Hepatocyte (in vitro differentiated cells): ENCODE measurements at places on chromosomes 2 and 18.
A peak's percentile ranks its signal among the peaks of the same experiment; 100 is the strongest.

- DNase-seq, result peak; percentile 60
These were observed 10.5 kb downstream of the COL3A1 start for GRCh38 chr2:188984680-188985079.

DNA sequence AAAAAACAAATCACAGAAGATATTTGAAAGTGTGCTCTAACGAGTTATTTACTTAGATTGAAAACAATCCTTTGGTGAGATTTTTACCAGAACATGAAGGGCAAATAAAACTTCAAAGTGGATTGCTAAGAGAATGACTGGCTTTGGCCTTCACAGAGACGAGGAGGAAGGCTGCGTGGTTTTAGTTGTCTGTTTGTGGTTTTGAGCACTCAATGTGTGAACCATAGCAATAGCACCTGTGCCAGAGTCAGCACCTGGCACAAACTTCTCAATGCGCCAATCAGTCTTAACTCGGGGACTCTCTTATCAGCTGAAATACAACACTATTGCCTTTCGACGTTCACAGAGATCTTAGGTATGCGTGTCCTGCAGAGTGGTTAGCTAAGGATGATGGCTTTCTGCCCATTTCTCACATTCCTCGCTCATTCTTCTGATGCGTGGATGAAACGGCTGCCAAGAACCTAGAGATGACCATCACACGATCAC lies 70.0 kb downstream of the MBP start:
- no peak for DNase-seq

DNA sequence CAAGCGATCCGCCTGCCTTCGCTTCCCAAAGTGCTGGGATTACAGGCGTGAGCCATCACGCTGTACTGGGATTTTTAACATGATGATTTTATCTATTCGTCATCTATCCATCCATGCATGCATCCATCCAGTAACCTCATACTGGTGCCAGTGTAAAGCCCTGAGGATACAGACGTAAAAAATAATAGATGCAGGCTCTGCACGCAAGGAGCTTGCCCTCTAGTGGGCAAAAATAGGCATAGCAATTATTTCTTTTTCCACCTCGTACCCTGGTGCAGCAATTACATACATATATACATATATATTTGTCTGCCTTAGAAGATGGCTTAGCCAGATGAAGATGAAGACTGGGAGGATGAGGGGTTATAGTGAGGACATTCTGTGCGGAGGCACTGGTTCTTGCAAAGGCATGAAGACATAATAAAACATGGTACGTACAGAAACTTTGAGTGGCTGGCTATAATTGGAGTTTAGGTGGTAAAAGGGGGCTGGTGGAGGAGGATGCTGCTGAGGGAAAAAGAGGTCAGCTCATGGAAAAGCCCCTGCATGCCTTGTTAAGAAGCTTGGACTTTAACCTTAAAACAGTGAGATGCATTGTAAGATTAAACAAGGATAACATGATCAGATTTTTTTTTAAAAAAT lies 19.6 kb upstream of the RPIA start:
- DNase-seq, result peak; percentile 58

DNA sequence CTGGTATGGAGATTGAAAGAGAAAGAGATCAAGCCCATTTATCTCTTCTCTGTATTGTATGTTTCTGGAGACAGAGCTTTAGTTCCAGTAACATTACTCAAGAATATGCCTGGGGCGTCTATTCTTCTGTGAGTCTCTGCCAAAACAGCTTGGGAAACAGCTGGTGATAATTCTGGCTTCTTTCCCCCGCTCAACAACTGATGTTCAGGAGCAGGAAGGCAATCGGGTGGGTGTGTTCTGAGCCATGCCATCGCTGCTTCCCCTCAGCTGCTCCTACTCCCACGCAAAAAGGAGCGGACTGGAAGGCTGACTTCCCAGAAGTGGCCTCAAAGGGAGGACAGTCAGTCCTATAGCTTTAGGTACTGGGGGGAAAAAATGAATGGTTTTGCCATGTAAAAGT lies 695.1 kb downstream of the PLCL1 start:
- DNase-seq, result peak; percentile 9

- no peak for DNase-seq
These were observed 17.3 kb downstream of the SMCHD1 start for GRCh38 chr18:2672872-2673271.

DNA sequence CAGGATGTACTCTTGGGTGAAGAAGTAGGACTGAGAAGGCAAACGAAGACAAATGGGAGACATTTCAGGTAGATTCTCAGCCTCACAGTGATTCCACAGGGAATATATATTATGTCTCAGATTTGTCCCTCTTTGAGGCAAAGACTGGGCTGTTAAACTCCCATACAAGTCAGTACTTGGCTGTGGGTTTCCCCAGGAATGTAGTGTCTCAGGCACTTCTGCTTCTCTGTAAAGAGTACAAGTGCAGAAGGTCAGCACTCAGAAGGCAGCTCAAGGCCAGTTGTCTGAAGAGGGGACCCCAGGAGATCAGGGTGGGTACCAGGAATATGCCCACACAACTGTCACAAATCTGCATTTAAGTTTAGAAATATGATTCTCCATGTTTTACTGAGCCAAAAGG lies 39.9 kb upstream of the COBLL1 start:
- DNase-seq, result no peak

- DNase-seq, result no peak
These were observed 107.5 kb downstream of the SLC8A1 start for GRCh38 chr2:40344364-40344763.

- DNase-seq, result no peak
These were observed 45.6 kb upstream of the ANKRD44 start for GRCh38 chr2:197356136-197356535.

- DNase-seq, result no peak
These were observed 27.9 kb downstream of the WIPF1 start for GRCh38 chr2:174569678-174570077.

GRCh38 chr2:40680547-40680946 lies 228.7 kb upstream of the SLC8A1 start:
- no peak for DNase-seq

GRCh38 chr18:61926532-61926931 lies 33.7 kb upstream of the RNF152 start:
- no peak for DNase-seq
